Thymus (tissue), 14 donors: ENCODE measurements at places on chromosomes 7 and 10.

DNA sequence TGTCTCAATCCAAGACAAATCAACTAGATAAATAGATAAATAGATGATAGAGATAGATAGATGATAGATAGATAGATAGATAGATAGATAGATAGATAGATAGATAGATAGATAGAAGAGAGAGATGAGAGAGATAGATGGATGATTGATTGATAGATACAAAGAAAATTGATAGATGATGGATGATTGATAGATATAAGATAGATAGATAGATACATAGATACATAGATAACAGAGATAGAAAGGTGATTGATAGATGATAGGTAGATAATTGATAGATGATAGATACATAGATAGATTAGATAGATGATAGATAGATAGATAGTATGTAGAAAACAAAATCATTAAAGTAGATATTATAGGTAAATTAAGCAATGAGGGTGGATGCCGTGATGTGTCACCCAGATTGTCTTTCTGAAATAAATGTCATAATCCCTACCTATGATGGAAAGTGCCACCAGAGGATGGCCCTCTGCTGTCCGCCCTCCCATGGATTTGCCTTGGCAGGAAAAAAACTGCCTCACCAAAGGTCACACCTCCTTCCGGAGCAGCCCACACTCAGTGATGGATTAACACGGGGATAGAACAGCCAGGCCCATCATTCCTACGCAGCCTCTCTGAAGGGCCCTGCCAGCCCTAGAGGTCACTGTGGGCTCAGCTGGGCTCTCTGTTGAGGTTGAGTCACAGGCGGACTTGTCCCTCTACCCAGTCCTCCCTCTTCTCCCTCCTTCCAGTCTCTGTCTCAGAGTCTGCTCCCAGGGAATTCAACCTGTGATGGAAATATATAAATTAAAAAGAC lies 50.8 kb downstream of the KCNH2 start:
- DNase-seq: no peak

GRCh38 chr7:22551768-22552513 lies 52.0 kb upstream of the STEAP1B start:
- no peak for DNase-seq

GRCh38 chr10:85224366-85224940 lies 896.1 kb downstream of the CCSER2 start:
- no peak for DNase-seq

GRCh38 chr10:20890009-20890408 lies 7.1 kb downstream of the NEBL start:
- no peak for DNase-seq

DNA sequence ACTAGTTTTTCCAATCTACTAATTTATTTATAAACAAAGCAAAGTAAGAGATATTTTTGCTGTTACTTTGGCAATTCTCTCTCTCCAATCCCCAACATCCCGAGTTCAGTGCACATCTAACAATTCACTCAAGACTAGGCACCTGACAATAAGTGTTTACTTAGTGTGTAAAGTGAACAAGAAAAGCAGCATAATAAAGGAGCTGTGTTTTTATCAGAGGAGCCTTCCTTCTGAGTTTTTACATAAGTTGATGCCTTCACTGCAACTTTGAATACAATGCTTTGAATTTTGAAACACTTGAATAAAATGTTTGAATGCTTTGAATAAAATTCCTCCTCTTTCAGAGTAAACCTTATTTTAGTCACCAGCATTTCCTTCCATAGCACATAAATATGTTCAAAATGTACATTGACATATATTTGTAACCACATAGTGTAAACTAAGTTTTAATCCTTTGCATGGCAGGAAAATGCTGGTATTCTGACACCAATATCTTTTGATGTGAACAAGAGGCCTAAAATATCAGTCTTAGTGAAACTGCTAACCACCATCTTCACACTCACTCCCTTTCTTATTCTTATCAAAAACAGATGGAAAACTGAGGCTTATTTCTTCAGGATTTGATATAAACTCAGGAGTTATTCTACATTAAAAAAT lies 11.4 kb downstream of the PDK4 start:
- no peak for DNase-seq

DNA sequence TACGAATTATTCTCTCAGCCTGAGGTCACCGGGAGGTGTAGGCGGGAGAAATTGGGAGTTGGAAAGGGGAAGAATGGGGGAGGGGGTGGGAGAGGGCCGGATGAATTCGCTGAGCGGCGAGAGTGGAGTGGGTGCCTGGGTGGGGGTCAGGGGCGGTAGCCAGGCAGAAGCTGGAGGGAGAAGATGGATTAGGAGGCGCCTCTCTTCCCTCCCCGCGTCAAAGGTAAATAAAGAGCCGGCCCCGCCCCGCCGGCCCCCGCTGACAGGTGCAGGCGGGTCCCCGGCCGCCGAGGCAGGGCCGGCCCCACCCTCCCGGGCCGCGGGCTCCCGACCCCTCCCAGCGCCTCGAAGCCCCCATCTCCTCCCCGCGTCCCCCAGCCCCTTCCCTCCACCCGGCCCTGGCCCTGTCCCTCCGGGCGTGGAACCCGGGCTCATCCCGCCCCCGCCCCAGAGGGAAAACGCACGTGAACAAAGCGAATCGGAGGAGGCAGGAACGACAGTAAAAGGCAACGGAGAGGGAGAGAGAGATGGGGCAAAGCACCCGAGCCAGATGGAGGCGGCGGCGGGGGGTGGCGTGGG lies 872 bp downstream of the FAM131B start:
- DNase-seq: no peak

DNA sequence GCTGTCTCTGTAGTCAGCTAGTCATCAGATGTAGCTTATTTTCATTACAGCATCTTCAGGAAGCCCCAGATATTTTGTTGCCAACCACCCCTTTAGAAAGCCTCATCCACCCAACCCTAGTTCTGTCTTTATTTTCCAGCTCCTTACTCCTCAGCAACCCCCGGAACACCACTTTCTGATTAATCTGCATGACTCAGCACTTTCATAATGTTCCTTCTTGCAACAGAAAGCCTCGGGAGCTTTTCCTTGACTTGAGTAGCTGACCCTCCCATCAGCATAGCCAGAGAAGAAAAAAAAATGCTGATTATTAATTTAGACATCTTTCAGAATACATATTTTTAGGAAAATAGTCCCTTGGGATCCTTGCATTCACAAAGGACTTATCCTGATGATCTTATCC lies 244.0 kb upstream of the CXCL12 start:
- no peak for DNase-seq

GRCh38 chr7:85630904-85631600 lies 444.2 kb upstream of the SEMA3D start:
- DNase-seq: no peak

- DNase-seq: no peak
Observed at GRCh38 chr7:28219793-28220192, 39.2 kb upstream of the JAZF1 start.

DNA sequence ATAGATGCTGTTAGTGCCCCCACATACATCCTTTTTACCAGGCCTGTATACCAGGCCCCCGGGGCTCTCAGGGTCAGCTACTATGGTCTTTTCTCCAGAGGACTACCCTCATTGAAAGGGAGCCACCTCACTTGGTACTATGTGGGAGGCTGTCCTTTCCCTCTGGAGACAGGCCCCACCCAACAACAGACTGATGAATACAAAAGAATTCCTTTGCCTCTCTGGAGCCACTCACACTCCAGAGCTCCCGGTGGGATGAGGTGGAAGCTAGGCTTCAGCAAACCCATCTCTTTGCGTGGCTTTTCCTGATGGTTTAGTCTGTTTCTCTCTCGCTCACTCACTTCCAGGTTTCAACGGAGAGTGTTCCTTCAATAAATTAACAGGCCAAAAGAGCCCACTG lies 30.3 kb downstream of the ANKMY2 start:
- no peak for DNase-seq

DNA sequence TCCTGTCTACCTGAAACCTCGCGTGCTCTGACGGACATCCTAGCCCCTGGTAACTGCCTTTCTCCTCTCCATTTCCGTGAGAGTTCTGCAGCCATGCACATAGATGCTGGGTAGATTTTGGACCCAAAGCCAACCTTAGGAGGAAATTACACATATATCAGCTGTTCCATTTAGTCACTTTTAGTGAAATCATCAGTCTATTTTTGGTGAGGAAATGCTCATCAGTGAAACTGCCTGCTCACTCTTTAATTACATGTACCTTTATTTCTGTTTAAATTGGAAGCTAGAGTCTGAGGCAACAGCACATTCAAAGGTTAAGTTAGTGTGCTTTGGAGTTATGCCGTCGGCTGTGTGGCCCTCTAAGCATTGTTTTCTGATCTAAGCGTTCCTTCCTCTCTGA lies 231.3 kb downstream of the WDR37 start:
- DNase-seq: no peak

DNA sequence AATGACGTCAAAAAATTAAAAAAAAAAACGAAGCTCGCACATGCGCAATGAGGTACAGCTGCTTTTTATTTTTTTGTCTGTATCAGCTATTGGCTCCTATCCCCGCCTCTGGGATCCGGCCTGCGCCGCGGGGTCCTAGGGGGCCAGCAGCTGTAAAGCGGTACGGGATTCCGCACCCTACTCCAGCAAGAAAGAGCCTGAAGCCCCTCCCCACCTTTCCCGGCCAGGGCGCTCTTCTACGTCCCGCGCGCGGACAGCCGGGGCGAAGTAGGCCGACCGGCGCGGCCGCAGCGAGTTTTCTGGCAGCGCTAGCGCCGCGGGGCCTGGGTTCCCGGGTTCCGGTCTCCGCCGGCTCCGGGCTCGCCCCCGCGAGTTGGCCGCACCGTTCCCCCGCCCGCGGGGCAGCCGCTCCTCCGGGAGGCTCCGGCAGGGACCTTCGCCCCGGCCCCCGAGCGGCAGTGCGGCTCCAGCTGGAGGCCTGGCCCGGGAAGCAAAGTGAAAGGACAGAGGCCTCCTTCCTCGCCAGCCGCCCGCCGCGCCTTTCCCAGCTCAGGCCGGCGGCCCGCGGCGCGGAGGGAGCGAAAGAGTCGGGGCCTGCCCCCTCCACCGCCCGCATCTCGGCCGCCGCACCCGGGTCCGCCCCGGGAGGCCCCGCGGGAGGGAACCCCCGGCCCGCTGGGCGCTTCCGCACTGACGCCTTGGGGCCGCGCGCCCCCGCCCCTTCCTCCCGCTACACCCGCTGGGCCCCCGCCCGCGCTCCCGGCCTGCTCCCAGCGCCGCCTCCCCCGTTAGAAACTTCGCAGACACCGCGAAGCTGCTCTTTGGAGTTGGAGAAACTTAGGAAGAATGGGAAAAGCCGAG lies 4.7 kb upstream of the SPAG6 start:
- peak; percentile 81 for DNase-seq

- DNase-seq: no peak
Observed at GRCh38 chr10:121648493-121648892, 50.2 kb upstream of the FGFR2 start.

DNA sequence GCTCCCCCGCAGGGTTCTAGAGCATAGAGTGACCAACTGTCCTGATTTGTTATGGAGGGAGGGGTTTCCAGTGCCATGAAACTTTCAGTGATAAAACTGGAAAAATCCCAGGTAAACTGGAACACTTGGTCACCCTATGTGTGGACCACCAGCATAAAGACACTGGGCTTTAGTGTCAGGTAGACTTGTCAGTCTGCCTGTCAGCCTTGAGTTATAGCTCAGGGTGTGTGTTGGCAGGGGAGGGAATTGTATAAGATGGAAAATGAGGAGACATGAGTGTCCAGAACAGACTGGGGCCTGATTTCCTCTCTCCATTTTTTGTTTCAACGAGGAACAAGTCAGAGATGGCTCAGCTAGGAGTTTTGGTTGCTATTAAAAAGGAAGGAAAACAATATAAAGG lies 10.2 kb upstream of the EFCAB10 start:
- no peak for DNase-seq

GRCh38 chr7:27714831-27715444 lies 25.0 kb upstream of the TAX1BP1 start:
- DNase-seq: no peak
